ENCODE measurements at places on chromosomes 12 and 14.

DNA sequence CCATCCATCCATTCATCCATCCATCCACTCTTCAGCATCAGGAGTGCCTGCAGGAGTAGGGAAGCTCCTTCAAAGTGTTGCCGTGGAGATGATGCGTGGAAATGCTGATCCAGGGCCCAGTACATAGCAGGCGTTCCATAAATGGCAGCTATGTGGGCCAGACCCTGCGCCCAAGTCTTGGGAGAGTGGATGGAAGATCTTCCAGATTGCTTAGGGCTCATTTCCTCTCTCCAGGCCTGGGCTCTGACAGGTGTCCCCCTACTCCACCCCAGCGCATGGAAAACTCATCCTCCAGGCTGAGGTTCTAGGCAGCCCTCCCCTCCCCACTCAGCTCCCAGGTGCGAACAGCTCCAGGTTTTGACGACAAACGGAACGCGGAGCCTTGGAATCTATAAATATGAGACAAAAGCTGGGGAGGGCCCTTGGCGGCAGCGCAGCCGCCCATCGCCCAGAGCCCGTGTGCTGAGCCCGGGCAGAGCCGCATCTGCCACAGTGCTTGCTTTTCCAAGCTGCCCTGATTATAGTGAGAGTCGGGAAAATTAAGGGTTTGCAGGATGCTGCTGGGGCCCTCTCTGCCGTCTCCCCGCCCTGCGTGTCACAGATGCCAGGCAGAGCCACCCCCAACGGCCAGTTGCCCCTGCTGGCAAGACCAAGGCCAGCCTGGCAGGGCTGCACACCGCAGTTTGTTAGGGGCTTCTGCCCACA, 1.6 kb downstream of the BEGAIN start:
- DNase-seq, result no peak

GRCh38 chr14:22691171-22691570, 47.0 kb upstream of the OR6J1 start:
- DNase-seq, result peak; percentile 72

DNA sequence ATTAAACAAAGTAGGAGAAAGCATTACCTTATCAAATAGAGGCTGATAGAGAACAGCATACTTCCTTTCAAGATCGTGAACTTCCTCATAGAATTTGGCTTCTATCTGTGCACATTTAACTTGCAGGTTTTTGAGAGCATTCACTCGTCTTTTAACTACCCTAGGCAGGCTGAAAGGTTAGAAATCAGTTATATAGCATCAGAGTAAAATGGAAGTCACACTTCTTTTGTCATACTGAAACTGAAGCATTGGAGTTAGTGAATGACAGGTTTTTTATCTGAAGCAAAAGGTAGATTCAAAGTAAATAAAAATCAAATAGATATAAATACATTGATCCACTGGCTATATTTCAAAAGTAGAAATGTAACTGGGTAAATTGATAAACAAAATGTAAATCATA, 24.4 kb downstream of the NAP1L1 start:
- DNase-seq, result no peak

DNA sequence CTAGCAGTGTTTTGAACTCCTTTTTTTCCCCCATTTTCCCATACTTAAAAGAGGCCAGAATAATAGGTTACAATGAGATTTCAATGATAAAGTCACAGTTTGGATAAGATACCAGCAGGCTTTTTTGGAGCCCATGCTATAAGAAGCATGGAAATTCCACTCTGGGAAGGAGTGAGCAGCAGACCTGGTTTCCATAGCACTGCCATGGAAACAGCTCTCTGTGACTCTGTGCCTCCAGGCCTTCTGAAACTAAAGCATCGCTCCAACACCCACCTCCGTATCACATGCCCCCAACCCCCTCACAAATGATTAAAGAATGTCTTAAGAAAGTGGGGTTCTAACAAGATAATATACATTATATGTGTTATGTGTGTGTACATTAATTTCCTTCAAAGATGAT, 165.0 kb downstream of the GRIN2B start:
- DNase-seq, result no peak

- no peak for DNase-seq
Measured at GRCh38 chr14:63899953-63900352, 47.1 kb downstream of the SYNE2 start.

- DNase-seq, result peak; percentile 5
Measured at GRCh38 chr14:101151226-101151926, 247.9 kb upstream of the RTL1 start.

DNA sequence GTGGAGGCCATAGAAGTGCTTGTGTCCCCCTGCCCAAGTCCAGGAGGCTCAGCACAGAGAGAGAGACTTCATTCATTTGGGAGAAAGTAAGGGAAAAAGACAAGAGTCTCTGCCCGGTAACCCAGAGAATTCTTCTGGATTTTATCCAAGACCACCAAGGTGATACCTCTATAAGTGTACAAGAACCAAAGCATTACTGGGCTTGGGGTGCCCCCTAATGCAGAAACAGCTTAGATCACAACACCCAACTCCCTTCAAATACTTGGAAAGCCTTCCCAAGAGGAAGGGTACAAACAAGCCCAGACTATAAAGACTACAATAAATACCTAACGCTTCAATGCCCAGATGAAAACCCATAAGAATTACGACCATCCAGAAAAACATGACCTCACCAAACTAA, 119.7 kb upstream of the PDE3A start:
- no peak for DNase-seq

GRCh38 chr12:99136516-99136915, 491.4 kb downstream of the APAF1 start:
- DNase-seq, result no peak

DNA sequence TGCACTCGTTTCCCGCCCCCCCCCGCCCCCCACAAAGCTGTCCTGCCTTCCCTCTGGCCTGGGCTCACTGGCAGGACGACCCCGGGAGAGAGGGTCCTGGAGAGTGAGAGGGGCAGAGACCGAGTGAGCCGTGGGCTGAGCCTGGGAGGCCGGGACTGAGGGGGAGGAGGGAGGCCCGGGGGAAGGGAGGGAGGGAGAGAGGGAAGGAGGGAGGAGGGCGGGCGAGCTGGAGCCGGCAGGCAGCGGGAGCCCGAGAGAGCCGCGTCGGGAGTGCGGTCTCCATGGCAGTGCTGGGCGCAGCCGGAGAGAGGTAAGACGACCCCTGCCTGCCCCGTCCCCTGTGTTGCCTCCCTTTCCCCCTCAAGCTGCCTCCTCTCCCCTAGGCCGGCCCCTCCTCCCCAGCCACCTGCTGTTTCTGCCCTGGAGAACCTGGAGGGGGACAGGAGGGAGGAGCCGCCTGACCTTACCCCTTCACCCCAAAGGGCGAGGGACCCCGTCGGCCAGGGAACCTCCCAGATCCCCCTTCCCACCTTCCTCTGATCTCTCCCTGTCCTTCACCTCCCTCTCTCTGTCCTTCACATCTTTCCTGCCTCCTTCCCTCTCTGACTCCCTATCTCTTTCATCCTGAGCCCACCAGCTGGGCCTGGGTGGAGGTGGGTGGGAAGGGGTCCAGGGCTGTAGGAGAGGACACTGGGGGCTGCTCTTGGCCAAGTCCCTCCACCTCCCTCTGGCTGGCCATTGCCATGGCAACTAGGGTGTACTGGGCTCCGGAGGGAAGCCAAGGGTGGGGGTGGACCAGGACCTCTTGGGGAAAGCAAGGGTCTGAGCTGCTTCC, at the start of gene GPR162:
Gene GPR162, plus strand, starts transcription at position 231 of the 835 bp plus-strand sequence. CDS start 2,078 bp downstream, outside the sequence.
- no peak for DNase-seq

GRCh38 chr14:77314043-77314442, 6.6 kb downstream of the POMT2 start:
- DNase-seq, result peak; percentile 90

GRCh38 chr12:87807086-87807485, 222.1 kb downstream of the C12orf50 start:
- no peak for DNase-seq

GRCh38 chr14:38973083-38973700, 129.8 kb downstream of the SEC23A start:
- no peak for DNase-seq

DNA sequence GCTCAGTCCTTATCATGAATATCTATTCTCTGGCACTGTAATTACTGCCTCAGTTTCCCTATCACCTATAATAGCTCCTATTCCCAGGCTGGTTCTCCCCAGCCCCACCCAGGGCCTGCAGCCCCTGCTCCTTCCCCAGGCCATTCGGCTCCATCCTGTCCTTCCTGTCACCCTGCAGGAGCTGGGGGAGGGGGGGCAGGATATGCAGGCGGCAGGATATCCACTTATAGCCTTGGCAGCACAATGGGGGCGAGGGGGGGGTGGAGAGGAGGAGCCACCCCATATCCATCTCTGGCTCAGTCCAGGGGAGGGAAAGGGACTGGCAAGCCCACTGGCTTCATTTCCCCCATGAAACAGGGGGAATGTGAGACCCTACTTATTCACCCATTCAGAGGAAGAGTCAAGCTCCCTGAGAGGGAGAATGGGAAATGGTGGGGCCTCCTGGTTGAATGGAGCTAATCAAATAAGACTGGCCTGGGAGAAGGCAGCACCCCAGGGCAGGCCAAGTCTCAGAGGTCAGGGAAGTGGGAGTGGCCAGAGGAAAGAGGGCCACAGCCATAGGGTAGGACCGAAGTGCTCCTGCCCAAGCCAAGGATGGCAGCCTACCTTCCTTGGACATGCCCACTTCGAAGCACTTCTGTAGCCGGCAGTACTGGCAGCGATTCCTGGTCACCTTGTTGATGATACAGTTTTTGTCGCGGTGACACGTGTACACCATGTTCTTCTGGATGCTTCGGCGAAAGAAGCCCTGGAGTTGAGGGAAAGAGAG, 7.8 kb upstream of the ITGB7 start:
- no peak for DNase-seq

- DNase-seq, result no peak
Measured at GRCh38 chr14:61544448-61545330, 150.6 kb upstream of the HIF1A start.

DNA sequence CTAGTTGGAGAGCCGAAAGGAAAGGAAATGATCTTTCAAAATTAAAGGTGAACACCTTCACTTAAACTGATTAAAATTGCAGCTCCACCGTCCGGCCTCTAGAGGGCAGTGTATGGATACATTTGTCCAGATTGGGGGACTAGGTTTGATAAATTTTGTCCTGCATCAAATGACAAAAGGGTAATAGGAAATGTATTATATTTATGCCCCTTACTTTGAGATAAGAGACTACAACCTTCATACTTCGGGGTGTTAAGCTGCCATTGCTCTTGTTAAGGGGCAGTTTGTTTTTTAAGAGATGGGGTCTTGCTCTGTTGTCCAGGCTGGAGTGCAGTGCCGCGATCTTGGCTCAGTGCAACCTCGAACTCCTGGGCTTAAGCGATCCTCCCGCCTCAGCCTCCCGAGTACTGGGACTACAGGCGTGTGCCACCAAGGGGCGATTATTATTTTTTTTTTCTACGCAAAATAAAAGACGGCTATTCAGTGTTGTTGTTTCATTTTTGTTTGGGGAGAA, 818 bp upstream of the SUOX start:
- DNase-seq, result peak; percentile 69

GRCh38 chr12:100498141-100498540, 24.5 kb downstream of the NR1H4 start:
- DNase-seq, result no peak

- no peak for DNase-seq
Measured at GRCh38 chr12:6310771-6311610, 509 bp downstream of the PLEKHG6 start.

DNA sequence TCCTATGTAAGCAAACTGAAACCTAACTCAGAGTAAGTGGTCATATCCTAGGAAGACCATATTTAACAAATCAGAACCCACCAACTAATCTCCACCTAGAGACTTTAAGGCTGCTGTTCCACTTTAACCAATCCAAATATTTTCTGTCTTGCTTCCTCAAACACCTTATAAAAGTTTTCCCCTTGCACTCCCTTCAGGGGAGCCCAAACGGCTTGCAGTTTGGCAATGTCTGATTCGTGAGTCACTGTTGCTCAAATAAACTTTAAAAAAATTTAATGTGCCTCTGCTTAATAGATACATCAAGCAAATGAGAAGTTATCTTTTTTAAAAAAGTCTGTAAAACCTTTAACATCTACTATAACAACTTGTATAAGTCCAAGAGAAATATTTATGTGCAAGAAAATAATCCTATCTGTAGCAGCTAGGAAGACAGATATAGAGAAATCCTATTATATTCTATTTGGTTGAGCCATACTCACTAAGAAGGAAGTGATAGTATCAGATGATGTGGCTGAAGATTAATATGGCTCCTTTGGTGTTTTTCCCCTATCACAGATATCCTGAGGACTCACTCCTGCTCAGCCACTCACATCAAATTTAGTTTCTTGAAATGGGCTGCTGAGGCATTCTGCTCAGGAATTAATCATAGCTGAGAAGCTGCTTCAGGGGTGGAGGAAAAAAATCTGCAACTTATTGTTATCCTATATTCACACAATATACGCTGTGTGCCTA, 65.1 kb upstream of the DUSP6 start:
- DNase-seq, result peak; percentile 64

DNA sequence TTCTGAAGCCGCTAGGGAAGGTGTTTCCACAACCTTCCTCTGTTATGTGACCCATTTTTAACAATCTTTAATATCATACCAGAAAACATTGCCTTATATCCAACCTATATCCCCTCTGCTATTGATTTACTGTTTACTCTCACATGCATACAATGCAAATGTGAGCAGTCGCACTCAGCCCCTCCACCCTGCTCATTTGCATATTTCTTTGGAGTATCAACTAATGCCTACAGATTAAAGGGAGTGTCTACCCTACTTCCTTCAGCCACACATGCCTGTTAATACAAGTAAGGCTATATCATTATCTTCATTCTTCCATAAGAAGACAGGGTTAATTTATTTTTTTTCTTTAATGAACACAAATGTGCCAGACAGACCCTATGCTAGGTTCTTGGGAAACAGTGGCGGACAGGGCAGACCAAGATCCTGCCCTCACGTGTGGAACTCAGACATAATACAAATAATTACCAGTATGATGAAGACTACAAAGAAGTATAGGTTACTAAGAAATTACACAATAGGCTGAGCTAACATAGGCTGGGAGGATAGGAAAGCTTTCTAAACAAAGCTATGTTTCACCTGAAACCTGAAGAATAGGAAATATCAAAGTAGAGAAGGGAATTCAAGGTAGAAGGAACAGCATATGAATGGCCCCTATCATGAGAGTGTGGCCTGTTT, 107.3 kb upstream of the MDM1 start:
- DNase-seq, result no peak

DNA sequence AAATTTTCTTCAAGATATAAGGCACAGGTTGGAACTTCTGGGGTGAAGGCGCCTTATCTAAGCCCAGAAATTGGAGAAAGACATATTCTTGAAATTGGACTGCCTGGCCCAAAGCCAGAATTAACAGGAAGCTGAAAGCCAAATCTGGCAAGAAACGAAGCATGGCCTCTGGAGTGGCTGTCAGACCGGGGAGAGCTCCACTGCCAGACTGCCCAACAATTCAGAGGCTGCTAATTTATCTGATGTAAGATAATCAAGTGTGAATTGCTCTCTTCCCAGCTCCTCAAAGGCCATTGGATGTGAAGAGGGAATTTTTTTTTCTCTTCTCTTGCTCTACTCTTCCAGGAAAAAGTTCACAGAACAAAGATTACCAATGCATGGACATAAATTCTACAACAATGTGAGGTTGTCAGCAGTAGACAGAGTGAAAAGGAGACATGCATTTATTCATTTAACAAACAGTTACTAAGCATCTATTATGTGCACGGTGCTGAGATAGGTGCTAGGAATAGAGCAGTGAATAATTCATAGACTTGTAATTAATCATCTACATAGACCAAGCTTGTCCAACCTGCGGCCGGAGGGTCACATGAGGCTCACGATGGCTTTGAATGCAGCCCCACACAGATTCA, at the start of gene GDF3:
Gene GDF3, minus strand, starts transcription at position 210 of the 632 bp plus-strand sequence. Its CDS starts 47 bp downstream, at position 163.
- no peak for DNase-seq

GRCh38 chr14:100882991-100883788, 20.3 kb downstream of the RTL1 start:
- no peak for DNase-seq

Data from M059J (cell line).